Fibroblast of gingiva (primary cell): ENCODE measurements at places on chromosomes 5 and 9.

DNA sequence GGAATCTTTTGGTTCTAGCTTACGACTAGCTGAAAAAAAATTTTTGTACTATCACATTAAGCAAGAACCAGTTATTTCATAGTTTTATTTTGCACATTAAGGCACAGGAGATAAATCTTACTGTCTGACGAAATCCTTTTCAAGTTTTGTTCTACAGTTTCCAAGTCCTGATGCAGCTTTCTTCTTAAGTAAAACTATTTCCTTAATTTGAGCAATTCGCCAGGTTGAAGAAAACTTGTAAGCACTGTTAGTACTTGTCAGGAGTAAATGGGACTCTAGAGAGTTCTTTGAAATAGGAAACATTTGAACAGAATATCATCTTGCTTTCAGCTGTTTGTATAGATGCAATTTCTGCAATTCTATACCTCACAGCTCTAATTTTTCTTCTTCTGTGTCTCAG, 318.8 kb upstream of the ELAVL2 start:
- no peak for DNase-seq

DNA sequence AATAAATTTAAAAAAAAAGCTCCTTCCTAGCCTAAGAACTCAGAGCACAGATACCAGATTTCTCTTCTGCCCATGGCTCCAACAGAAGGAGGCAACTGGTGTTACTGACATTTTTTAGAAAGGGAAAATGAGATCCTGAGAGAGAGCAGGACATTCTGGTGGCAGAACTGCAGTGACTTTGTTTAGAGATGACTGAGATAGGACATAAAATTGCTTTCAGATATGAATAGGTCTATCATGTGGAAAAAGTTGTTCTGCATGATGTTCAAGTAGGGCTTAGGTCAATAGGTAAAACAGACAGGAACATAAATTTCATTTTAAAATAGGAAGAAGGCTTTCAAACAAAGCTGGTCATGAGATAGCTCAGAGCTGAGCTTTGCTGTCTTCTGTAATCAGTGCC, 49.6 kb downstream of the NIPAL4 start:
- no peak for DNase-seq

DNA sequence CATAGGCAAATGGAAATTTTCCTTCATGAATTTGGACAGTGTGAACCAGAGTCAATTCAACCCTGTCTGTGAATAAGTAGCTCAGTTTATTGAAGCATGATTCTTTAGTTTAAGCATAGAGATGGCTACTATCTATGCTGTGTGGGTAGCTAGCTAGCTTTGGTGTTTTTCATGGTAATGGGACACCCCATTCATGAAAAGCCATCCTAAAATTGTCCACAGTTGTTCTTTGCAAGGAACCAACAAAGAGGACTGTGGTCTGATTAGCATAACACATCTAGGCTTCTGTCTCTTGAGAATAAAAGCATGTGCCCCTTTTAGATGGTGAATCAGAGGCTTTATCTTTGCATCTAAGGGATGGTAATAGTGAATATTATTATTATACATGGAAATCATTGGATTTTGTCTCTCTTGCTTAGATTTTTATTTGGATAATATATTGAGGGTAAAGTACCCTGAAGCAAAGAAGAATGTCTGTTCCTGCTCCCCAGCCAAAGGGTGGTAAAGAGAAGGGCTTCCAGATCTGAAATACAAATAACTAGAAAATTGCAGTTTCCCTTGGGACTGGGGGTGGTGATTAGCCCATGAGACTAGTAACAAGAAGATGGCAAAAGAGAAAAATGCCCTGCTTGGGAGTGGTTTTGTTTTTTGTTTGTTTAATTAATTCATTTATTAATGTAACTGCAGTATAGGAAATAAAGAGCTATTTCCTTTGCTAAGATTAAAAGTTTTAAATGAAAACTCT, 624.2 kb upstream of the ZNF608 start:
- DNase-seq, result no peak

DNA sequence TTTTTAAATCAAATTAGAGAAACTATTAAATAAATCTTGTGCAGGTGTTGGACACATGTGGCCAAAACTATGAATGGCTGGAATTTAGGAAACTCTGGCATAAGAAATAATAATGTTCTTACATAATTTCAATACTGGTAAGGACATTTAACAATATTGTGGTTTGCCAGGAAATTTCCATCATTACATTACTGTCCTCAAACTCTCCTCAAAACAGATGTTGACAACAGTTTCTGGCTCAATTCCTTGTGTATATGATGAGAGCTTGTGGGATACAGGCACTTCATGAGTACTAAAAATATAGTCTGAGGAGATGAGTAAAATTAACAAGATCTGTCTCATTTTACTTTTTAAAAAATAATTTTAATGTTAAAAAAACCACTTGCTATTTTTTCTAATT, 27.9 kb downstream of the MCTP1 start:
- no peak for DNase-seq

- peak; percentile 39 for DNase-seq
These were observed 103.8 kb downstream of the MAP1B start for GRCh38 chr5:72210888-72211678.

DNA sequence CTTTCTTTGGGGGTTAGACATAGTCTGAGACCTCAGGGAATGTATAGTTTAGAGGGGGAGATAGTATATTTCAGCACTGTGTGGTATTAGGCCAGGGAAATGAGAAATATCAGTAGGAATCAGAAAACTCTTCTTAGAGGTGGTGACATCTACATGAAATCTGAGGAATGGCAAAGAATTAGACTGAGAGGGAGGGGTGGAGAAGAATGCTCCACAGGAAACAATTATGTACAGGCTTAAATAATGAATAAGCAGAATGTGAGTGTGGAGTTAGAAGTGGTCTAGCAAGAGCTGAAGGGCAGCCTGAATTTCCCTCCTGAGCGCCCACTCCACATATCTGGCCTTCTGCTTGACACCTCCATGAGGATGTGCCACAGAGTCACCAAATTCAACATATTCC, 3.6 kb upstream of the MACIR start:
- DNase-seq, result no peak

GRCh38 chr9:100111235-100111634, 12.2 kb downstream of the INVS start:
- DNase-seq, result peak; percentile 99

DNA sequence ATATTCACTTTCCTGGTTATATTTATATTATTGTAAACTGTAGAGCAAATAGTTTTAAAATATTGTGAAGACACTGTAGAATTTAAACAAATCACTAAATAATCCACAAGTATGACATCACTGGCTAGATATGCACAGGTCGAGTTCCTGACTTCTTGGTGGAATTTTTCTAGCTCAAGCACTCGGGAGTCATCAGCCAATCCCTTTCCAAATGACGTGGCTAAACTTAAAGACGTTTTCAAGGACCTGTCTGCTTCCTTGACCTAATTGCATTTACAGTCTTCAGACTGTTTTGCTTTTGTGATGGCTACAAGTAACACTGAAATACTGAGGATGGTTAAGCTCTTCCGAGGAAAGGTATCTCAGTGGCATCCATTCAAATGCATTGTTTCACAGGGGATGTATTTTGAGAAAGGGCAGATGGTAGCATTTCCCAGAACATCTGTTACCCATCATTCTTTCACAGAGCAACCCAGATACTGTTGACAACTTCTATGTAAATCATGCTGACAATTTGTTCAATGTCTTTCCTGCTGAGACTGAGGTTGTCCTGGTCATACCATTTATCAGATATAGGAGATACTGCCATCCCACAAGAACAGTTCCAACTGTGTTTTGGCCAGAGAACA, 262.8 kb downstream of the CDH10 start:
- DNase-seq, result no peak

DNA sequence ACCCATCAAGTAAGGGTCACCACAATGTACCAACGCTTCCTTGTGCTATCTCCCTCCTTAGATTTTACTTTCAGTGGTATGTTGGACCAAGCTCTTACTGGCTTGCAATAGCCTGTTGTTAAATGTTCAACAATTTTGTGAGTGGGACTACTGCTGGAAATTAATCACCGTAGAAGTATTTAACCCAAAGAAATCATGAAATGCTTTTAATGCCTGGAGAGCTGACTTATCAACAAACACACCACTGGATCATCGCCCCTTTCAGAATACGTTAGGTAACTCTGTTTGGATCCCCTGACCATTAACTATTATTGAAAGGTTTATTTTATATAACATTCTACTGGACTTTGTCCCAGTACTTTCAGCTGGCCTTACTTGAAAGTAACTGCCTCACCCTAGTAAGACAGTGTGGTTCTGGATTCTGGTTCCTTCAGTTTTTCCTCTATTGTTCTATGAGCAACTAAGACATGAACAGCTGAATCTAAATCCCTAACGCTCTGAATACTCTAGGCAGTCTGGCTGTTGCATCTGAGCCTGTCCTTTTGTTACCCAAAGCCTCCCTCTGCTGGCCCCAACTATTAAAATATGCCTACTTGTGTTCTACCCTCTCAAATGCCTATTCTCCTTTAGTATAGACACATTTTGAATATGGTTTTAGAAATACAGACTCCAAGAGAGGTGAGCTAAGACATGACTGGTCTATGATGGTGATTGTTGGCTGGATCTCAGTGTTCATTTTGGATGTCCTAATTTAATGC, 1203.4 kb upstream of the DMAC1 start:
- DNase-seq, result no peak

GRCh38 chr5:166004006-166004405, 2287.4 kb upstream of the WWC1 start:
- no peak for DNase-seq

GRCh38 chr9:12838546-12838945, 63.7 kb downstream of the LURAP1L start:
- DNase-seq, result peak; percentile 14

- peak; percentile 72 for DNase-seq
These were observed 54.4 kb upstream of the RPL26L1 start for GRCh38 chr5:172904643-172905345.

DNA sequence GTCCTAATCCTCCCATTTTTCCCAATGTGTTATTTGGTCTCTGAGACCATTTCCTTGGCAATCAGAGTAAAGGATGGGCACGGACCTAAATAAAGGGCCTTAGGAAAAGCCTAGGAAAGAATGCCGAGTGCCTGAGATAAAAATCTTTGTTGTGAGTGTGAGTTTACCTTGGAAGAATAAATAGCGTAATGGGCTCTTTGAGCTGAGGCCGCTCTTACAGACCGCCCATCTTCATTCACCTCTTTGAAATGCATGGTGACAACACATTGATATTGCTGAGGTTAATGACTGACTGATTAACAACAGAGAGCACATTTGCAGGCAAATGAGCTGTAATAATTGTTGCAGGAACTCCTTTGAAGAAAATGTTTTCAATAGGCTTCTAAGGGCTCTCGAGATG, 1967.1 kb upstream of the WWC1 start:
- no peak for DNase-seq

DNA sequence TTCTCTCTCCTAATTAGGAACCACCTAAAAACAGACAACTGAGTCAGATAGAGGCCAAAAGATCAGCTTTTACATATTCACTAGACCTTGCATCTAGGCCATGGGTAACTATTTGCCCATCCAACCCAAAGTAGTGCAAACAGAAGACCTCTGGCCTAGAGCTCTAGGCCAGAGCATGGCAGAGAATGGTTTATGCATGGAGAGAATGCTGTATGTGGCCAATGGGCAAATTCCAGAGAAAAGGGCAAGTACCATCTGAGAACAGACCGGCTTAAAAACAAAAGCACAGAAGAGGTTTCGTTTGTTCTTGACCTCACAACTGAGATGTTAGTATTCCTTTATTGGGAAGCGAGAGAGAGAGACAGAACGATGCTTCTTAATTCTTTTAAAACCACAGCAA, 151.7 kb upstream of the RFX3 start:
- no peak for DNase-seq

GRCh38 chr5:65141493-65141892, 340.2 kb downstream of the ADAMTS6 start:
- no peak for DNase-seq

GRCh38 chr9:70407081-70407503, 7.4 kb downstream of the KLF9 start:
- DNase-seq, result peak; percentile 89

- DNase-seq, result no peak
These were observed 93.5 kb upstream of the LRRTM2 start for GRCh38 chr5:138968601-138969000.

- DNase-seq, result peak; percentile 9
These were observed 42.4 kb downstream of the STX17 start for GRCh38 chr9:99948896-99949295.

- no peak for DNase-seq
These were observed 32.9 kb downstream of the FRMD3 start for GRCh38 chr9:83505282-83505681.

DNA sequence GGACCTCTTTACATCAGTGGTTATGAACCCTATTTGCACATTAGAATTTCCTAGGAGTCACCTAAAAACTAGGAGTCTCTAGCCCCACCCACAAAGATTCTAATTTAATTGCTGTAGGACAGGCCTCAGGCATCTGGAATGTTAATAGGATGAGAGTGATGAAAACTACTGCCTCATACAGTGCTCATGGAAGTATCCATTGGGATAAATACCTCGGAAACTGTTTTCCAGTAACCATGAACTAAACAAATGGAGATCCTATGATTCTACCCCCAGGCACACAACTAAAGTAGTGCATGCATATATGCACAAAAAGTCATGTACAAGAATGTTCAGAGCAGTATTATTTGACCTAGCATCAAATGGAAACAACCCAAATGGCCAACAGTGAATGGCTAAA, 286.3 kb downstream of the DNAH5 start:
- no peak for DNase-seq

DNA sequence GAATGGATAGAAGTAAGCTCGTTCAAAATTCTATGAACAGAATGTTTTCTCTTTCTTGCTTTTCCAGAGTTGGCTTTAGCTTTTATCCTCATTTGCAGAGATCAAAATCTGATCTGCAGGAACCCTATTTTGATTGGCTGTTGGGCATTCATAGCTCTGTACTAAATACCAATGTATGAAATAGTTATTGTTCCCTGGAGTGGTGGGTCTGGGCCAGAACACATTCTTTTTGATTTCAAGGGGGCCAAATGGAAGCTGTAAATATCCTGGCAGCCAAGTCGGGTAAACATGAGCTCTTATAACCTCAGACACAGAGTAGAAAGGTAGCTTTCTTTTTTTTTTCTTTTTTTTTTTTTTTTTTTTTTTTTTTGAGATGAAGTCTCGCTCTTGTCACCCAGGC, 241.5 kb downstream of the PDZD2 start:
- no peak for DNase-seq

DNA sequence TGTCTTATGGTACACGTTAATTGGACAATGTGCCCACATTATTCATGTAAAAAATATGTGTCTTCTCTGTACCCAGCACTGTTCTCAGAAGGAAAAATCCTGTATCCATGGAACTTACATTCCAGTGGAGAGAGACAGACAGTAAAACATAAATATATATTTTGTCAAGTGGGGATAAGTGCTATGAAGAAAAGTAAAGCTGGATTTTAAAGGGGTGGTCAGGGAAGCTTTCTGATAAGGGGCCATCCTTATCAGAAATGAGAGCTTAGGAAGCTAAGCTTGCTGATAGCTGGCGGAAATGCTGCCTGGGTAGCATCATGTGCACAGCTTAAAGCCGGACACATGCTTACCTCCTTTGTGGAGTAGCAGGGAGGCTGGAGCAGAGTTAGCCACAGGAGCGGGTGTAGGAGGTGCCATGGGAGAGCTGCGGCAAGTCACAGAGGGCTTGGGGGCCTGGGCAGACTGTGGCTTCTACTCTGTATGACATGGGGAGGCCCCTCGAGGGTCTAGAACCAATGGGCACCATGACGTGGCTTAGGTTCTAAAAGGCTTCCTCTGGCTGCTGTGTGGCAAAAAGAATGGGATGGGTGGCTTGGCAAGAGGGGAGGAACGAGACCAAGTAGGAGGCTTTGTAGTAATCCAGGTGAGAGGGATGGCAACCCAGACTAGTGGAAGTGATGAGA, 141.7 kb downstream of the FGF1 start:
- no peak for DNase-seq
